Stimulated activated CD4-positive, alpha-beta T cell treated with anti-CD3 and anti-CD28 coated beads, Interleukin-2, amount 100 ng/mL, for 24 hours (primary cell): ENCODE measurements at places on chromosomes 3 and 15.

GRCh38 chr3:50323092-50323600 is 601 bp upstream of the HYAL2 start:
- DNase-seq = no peak

- DNase-seq = no peak
These were observed 143.7 kb downstream of the MYO9A start for GRCh38 chr15:71974211-71974610.

DNA sequence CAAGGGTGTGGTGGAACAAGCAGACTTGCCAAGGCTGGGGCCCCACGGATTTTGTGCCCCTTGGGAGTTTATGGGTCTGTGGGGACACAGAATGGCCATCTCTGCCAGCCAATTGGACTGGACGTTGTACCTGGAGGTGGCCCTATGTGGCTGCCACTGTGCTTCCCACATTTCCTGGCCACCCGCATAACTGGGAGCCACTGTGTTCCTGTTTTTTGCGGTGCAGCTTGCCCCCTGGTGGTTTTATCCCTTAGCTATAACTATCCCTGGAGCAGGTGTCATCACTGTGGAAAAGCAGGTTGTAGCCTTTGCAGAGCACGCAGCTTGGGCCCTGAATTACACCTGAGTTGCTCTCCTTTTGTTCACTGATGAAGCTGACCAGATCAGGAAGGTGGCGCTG is 306.3 kb downstream of the ZPLD1 start:
- no peak for DNase-seq

- peak; percentile 4 for DNase-seq
These were observed 26.9 kb upstream of the ZBBX start for GRCh38 chr3:167406876-167407492.

DNA sequence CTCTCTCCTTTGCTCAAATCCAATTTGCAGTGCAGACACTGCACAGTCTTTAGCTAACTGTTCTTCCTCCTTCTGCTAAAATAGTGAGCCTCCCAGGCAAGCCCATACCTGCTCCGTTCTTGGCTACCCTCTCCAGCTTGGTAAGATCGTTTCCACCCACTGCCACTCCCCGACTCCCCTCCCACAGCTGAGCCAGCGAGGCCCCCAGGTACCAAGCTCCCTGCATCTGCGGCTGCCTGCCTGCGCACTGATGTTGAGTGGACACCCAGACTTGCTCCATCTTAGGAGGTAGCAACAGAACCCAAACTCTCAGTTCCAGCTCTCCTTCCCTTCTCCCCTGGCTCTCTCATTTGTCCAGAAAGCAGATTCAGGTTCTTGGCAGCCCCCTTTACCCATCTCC is 7.9 kb upstream of the TNK2 start:
- DNase-seq = peak; percentile 12

DNA sequence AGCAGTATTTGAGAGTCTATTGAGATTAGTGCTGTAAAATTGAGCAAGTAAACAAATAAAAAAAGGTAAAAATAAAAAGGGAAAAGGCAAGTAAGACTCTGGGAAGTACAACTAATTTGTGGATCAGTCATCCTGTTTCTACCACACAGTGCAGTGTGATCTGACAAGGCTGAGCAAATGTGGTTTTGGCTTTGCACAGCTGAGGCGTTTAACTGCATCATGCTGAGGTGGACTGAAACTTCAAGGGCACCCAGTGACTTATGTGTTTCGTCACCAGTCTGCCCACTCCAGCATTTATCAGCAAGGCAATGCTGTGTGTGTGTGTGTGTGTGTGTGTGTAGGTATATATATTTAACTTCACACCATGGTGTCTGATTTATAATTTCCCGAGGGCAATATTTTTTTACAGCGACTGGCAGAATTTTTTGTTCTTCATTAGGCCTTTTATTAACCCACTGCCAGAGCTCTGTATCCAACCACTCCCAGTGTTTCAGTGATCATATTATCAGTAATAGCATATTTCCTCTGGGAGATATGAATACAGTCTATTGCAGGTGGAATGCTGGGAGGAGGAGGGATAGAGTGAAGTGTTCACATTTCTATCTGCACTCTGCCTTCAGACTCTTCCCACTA is 131.5 kb upstream of the SATB1 start:
- DNase-seq = peak; percentile 76

DNA sequence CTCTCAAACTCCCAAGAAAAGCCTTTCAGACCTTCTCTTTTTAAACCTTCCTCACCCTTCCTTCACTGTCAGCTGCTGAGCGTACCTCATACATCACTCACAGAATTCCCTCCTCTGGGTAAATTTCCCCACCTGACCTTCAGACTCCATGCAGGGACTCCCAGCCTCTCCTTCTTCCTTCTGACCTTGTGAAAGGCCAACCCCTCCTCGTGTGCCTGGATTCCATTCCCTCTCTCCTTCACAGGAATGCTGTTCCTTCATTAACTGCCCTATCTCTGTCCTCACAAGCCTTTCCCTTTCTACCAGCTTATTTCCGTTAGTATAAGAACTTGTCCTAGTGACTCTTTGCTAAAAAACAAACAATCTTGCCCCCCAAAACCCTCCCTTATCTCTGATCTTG is 69.7 kb upstream of the MME start:
- no peak for DNase-seq

DNA sequence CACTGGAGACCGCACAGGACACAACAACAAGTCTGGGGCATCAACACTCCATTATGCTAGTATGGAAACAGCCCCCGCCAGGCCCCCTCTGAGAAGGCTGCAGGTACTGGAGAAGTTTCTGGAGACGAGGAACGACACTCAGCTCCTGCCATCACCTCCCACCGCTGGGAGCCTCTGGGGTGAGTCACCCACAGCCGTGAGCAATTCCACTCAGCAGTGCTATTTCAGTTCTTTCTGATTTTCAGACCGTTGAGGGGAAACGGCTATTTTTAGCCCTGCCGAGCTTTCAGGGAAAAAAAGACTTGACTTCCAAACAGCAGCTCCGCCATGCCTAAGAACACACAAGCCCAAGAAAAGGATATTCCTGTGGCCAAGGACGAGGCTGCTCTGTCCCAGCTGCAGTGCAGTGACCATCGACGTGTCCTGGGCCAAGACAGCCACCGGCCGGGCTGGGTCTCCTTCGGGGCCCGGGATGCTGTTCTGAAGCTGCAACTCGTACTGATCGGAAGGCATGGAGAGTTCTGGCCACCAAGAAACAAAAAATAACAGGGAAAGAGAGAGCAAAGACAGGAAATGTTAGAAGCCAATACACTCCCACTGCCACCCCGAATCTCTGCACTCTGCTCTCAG is 40.8 kb downstream of the NUP210 start:
- no peak for DNase-seq

- no peak for DNase-seq
These were observed 14.9 kb downstream of the AMOTL2 start for GRCh38 chr3:134359121-134360010.

GRCh38 chr15:58433597-58434333 is 2.0 kb downstream of the LIPC start:
- no peak for DNase-seq

DNA sequence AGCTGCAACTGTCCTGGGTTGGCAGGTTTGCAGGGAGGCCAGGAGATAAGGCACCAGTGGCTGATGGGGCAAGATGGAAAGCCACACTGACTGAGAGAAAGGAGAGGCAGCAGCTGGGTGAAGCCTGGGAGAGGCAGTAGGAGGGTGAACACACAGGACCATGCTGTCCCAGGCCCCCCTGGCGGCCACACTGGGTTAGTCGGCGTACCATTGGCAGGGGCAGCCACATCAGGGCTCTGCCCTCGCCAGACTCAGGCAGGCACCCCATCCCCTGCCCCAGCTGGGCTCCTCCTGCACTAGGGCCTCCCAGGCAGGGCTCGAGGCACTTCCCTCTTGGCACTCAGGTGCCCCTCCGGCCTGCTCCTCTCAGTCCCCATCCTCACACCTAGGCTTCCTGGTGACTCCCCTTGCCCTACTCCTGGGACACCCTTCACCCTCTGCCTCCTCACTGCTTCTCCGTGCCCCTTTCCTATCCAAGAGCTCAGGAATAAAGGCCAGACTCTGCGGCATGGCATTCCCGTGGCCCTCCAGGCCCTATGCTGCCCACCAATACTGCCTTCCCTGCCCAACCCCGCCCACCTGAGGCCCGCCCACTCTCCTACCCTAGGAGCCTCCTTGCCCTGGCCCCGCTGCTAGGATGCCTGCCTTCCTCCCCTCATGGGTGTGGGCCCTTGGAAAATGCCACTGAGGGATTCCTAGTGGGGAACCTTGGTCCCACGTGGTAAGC is 28.7 kb upstream of the DUSP7 start:
- no peak for DNase-seq

GRCh38 chr3:188262913-188263683 is 109.1 kb downstream of the LPP start:
- DNase-seq = no peak

- DNase-seq = no peak
These were observed 8.0 kb upstream of the CCDC13 start for GRCh38 chr3:42780892-42781700.
